ENCODE measurements at places on chromosomes 2 and 18.

DNA sequence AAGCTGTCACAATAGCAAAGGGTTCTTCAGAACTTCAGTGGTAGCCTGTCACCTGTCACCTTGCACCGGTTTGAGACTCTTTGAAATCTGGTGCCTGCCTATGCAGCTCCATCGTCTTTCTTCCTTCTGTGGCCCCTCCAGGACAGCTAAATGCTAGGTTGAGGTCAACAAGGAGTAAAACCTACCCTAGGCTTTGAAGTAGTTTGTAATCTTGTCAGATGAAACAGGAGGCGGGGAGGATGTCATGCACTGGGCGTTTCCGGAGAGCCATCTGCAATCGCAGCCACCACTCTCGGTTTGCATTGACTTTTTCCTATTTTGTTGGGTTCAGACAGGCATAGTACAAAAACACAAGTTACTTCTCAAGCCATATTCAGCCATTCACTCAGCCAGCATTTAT, 116.7 kb downstream of the LPIN1 start:
- DNase-seq, result no peak

- no peak for DNase-seq
Observed at GRCh38 chr2:98882368-98882767, 53.7 kb downstream of the CRACDL start.

- DNase-seq, result no peak
Observed at GRCh38 chr2:44825702-44826101, 115.8 kb upstream of the SIX3 start.

- no peak for DNase-seq
Observed at GRCh38 chr2:151630372-151630771, 103.9 kb downstream of the NEB start.

- no peak for DNase-seq
Observed at GRCh38 chr2:8021921-8022320, 659.9 kb upstream of the ID2 start.

GRCh38 chr2:72291059-72291458, 143.4 kb upstream of the CYP26B1 start:
- no peak for DNase-seq

- DNase-seq, result no peak
Observed at GRCh38 chr2:231336236-231336635, 59.3 kb upstream of the B3GNT7 start.

GRCh38 chr2:55751966-55752365, 58.3 kb upstream of the PNPT1 start:
- DNase-seq, result no peak

- DNase-seq, result no peak
Observed at GRCh38 chr2:229715895-229716507, 1.6 kb upstream of the DNER start.

GRCh38 chr2:174607989-174608865, 10.6 kb upstream of the WIPF1 start:
- no peak for DNase-seq

DNA sequence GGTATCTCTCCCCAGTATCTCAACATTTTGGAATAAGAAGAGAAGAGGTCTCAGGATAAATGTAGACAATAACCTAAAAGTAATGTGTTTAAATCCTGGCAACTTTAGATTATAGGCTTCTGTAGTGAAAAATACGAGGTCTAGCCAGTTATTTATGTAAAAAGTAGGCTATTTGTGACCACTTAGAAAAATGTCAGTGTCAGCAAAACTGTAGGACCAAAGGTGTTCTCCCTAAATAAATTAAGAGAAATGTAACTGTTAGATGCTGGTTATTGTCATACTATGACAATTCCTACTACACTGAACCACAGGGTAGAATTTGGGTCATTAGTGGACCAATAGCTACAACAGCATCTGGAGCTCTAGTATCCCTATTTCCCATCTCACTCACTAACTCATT, 2.0 kb downstream of the SUPT7L start:
- no peak for DNase-seq

GRCh38 chr2:230798769-230799399, 65.9 kb upstream of the ITM2C start:
- peak; percentile 32 for DNase-seq

DNA sequence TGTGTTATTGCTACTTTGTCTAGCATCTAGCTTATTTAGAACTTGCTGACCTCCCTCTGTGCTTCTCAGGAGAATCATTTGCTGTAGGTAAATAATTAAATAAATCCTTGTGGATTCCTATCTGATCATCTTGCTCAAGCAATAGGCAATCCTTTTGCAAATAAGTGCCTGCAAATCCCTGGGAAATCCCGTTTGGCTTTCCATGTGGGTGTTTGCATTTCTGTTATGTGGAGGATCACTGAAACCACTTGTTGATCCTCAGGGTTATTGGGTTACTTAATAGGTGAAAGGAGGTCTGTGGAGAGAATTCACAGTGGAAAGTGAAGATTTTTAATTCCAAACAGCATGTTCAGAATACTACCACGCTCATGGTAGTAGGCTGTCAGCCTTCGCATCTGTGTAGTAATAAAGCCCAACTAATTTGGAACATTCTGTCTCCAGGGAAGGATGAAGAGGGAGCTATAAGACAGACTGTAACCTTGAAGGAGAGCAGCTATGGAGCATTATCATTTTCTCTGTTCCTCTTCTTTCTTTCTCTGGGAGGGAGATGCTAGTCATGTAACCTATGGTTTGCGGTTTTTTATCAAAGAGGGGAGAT, 72.5 kb downstream of the GULP1 start:
- no peak for DNase-seq

- DNase-seq, result no peak
Observed at GRCh38 chr2:147634826-147635225, 210.0 kb upstream of the ACVR2A start.

DNA sequence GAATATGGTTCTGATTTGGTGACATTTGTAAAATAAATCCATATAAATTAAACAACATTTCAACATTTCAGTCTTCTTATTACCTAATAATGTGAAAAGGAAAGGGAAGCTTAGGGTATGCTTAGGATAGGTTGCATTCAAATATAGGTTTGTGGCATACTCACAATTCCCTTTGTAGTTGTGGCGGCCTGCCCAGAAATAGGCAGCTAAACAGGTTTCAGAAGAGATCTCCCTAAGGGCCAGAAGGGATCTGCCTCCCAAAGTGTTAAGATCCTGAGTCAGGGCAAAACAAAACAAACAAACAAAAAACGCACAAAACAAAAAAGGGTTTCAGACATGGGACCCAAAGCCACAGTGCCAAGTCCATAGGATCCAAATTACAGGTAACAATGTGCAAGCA, 41.4 kb upstream of the TCF7L1 start:
- DNase-seq, result no peak

GRCh38 chr18:57804557-57804956, 1.4 kb upstream of the ATP8B1 start:
- DNase-seq, result no peak

DNA sequence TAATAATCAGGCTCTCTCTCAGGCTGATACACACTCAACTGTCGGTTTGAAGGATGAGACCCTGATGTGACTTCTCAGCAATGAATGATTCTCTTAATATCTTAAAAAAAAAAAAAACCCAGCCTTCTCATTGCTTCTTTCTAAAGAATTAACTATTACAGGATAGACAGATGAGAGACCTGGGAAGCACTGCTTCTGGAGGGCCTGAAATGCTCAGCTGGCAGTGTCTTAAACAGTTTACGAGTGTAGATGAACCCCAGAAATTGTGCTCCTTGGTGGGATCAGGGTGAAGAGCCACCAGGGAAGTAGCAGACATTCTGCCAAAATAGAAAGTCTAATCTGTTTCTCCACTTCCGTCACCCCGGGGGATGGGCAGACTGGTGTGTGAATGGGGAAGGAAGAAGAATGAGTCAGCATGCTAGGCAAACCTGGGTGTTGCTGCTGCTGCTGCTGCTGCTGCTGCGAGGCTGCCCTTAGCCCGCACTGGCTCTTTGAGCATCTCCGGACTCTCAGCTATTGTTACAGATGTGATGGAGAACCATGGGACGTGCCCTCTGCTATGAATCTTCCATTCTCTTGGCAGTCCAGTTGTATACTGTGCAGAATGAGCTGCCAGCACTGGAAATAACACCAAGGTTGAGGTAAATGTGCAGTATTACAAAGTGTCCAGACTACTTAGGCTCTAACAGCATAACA, 158.4 kb downstream of the SETBP1 start:
- DNase-seq, result peak; percentile 84

- no peak for DNase-seq
Observed at GRCh38 chr18:31243740-31244512, 74.0 kb upstream of the DSG1 start.

DNA sequence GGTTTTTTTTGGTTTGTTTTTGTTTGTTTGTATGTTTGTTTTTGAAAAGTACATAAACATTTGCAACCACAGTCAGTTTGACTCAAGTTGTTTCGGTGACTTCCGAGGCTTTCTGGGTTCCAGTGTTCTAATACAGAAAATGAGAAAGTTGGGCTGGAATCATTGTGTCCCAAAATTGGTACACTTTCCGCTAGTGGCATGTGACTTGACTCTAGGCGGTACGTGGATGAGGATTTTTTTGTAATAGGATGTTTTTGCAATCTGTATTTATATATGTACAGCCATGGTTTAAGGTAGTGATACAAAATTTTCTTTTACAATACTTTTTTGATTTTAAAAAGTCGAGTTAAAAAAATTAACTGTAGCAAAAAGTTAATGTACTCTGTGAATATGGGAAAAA, 1.7 kb downstream of the MFF start:
- DNase-seq, result no peak

- DNase-seq, result peak; percentile 80
Observed at GRCh38 chr2:11155381-11156035, at the start of gene SLC66A3. Gene SLC66A3, plus strand, starts transcription at chr2:11155467. Its CDS starts 80 bp downstream, at chr2:11155547.

DNA sequence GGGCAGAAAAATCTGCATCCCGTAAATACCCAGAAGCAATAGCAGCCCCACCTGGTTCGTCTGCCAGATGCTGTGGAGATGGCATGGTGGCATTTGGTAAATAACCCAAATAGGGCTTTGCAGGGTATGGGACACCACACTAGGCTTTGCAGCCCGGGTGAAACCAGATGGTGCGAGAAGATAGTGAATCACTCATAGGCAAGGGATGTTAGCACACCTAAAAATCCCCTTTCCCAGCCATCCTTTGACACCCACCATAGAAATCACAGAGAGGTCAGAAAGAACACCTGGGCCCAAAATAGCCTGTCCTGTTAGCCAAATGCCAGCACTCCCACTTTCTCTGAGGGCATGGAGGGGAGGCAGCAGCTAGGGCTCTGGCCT, 47.6 kb downstream of the BCL11A start:
- DNase-seq, result no peak

GRCh38 chr2:118539290-118539689, 308.2 kb downstream of the EN1 start:
- DNase-seq, result no peak

All from GF-D8 (cell line).